ENCODE measurements at places on chromosomes 5 and 9.

DNA sequence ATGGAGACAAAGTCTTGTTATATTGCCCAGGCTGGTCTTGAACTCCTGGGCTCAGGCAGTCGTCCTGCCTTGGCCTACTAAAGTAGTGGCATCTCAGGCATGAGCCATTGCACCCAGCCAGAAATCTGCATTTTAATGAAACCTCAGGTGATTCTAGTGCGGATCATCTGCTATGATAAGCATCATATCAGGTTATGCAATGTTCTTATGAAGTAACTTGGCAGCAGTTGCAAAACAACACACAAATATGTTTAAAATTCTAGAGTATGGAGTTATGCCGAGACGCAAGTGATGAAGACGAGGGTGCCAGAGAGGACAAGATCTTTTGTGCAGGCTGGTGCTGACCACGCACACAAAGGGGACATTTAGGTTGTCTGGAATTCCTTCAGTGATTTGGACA lies 153.2 kb upstream of the MEF2C start:
- no peak for DNase-seq

DNA sequence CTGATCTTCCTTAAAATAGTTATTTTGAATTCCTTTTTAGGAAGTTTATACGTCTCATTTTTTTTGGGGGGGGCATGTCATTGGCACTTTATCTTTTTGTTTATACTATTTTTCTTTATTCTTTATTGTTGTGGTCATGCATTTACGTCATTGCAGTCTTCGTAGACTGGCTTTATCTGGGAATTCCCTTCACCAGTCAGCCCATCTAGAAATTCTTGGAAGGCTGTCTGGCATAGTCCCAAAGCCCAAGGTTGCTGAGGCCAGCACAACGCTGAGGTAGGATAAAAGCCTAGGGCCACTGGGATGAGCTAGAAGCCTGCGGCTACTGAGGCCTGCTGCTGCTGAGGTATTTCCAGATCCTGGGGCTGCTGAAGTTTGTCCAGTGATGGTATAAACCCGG lies 121.5 kb downstream of the ISOC1 start:
- no peak for DNase-seq

- DNase-seq: no peak
These were observed 2.2 kb upstream of the MEGF9 start for GRCh38 chr9:120716483-120716882.

DNA sequence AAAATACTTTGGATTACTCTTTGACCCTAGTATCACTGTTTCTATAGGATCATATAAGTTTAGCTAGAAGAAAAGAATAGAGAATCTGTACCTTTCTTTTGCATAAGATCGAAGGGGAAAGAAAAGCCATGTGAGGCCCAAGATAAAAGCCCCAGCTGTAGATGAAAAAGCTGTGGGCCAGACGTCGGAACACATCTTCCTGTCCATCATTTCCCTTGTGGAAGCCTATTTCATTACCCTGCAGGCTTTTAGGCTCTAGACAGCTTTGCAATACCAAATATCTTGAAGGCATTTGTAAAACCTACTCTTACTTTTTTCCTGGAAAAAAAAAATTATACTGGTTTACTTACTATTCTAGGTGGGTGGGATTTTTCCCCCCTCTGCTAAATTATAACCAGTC lies 10.0 kb downstream of the PALM2AKAP2 start:
- DNase-seq: no peak

DNA sequence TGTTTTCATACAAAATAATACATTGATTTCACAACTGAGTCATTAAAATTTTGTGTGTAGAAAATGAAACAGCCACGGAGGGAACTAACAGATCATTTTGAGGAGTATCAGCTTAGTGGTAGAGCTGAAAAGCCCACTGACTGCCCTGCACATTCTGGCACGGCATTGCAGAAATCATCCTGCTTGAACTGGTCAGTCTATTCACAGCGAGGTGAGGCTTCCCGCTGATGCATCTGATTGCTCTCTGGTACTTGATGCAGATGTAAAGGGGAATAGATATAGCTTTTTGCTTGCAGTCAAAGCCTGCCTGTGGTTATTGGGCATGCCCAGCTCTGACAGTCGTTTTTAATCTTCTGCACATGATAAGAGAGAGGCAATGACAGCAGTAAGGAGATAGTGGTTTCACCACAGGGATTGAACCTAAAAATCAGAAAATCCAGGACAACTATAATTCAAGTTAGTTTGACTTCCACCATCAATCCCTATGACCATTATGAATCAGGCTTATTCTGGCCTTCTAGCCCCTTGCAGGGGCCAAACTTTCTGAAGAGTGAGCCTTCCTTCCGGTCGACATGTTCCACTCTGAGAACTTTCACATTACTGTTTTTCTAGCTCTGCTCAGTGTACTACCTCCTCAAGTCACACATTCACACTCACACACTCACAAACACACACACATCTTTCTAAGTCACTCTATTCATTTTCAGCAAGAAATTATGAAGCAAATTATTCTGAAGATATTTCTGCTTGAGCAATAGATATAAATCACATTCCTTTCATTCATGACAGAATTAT lies 782.8 kb upstream of the NUDT12 start:
- no peak for DNase-seq

GRCh38 chr5:169185626-169186025 lies 115.3 kb downstream of the SLIT3 start:
- no peak for DNase-seq

DNA sequence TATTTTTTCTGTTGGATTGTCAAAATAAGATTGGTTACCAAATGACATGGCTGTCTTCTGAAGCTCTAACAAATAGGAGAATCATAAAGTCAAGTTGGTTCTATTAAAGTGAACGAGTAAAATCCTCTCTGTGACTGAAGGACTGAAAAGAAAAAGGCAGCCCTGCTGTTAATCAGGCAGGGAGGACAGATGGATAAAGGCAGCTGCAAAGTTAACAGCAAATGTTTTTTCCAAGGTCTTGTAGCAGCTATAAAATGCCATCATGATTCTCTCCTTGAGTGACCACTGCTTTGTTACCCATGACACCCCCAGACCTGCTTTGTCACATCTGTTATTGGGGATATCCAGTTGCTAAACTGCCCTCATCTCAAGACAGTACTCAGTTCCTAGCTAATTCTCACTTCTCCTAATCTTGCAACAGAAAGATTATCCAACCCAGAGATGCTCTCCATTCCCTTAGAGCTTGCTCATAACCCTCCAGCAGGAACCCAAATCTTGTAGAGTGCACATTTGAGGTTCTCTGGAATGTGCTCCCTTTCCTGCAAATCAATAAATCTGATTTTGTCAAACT lies 89.7 kb upstream of the PARP8 start:
- no peak for DNase-seq

GRCh38 chr9:125568621-125569020 lies 138.4 kb downstream of the MAPKAP1 start:
- no peak for DNase-seq

DNA sequence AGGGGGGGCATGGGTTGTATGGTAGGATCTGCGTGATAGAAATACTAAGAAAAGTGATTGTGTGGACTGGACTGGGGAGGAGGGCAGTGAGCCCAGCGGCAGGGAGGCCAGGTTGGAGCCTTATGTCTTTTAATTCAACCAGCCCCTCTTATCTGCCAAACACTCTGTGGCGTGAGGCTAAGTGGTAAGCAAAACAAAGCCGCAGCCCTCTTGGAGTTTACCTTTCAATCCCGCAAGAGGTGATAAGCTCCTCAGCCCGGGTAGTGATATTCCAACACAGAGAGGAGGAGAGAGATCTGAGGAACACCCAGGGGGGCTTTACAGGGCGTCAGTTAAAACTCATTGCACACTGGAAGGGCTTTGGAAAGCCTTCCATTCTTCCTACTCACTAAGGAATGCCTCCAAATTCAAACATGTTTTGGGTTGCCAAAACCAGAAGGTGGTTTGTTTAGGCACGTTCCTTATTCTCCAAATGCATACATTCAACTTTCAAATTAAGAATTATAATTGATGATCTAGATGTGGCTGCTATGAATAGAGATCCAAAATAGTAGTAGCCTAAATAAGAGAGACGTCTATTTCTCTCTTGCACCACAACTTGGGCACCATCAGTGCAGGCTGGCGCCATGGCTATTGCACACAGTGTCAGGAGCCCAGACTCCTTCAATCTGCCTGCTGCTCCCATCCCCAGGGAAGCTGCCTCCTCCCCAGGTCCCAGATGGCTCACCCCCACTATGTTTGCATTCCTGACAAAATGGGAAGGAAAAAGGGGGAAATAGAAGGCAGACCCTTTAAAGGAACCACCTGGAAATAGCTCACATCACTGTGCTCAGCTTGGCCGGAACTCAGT lies 75.1 kb upstream of the FSTL4 start:
- DNase-seq: peak; percentile 39

DNA sequence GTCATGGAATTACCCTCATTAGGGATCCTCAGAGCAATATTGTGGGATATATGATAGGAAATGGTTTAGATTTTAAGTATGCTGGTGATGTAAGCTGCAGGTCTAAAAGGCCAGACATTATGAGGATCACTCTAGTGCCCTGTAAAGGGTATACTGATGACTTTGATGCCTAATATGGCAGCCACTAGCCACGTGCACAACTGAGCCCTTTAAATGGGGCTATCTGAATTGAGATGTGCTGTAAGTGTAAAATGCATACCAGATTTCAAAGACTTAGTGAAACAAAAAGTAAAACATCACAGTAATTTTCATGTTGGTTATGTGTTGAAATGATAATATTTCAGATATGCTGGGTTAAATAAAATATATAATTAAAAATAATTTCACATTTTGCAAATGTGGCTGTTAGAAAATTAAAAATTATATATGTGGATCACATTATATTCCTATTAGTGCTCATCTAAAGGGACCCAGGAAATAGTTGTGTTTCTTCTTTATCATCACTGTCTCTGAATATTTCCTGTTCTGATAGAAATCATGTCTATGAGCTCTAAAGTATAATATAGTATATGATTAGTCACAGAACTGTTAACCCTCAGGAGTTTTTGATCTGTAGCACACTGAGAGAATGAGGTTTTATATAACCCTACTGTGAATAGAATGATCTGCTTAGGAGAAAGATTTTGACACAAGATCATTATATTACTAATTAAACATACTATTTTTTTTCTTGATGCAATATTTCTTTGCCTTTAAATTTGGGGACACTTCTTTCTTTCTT lies 50.1 kb downstream of the OSTF1 start:
- no peak for DNase-seq

DNA sequence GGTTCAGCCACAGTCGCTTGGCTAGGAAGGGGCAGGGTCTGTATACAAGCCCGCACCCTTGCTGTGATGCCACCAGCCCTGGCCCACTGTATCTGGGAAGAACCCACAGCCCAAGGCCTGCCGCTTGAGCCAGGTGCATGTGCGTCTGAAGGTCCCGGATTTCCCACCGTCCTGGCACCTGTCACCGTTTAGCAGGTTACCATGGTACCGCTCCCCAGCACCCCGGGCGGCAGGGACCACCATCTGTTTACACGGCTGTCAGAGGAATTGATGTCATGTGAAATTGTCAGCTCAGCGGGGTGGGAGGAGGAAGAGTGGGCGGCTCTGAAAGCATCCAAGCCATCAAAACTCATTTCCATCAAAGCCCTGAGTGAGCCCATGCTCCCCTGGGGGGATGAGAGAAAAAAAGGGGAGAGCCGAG lies 92.7 kb downstream of the HRH2 start:
- no peak for DNase-seq

GRCh38 chr5:32254881-32255539 lies 57.7 kb downstream of the MTMR12 start:
- no peak for DNase-seq

DNA sequence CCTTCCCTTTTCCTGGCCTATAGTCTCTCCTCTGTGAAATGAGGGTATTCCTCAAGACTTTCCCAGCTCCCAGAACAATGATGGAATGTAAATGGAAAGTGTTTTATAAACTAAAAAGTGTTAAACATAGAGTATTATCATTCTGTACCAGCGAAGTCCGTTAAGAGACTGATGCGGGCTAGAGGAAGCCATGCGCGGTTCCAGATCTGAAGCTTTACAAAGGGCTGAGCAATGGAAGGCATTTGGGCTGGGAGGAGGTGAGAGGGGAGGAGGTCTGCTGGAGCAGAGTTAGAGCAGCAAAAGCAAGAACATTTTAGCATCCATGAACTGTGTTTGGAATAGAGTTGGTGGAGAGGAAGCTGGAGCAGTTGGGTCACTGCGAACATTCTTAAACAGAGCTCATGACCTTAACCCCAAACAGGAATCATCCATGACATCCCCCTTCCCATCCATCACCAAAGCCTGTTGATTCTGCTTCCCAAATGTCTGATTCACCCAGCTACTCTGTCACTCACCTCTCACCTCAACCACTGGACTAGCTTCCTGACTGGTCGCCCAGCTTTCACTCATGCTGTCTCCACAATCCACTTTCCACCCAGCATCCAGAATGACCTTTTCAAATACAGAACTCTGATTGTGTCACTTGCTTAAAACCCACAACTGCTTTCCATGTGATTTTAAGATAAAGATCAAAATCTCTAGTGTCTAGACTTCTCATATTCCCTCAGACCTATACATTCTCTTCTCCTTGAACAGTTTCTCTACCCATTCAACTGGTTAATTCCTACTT lies 37.1 kb downstream of the CDK5RAP2 start:
- no peak for DNase-seq

- peak; percentile 66 for DNase-seq
These were observed 60.4 kb upstream of the TMED7 start for GRCh38 chr5:115686051-115686737.

- peak; percentile 38 for DNase-seq
These were observed 42.0 kb downstream of the AMBP start for GRCh38 chr9:114035845-114036801.

GRCh38 chr9:133029994-133030316 lies 842 bp upstream of the GTF3C5 start:
- DNase-seq: no peak

- DNase-seq: no peak
These were observed 63.2 kb downstream of the PAM start for GRCh38 chr5:102818345-102818744.

DNA sequence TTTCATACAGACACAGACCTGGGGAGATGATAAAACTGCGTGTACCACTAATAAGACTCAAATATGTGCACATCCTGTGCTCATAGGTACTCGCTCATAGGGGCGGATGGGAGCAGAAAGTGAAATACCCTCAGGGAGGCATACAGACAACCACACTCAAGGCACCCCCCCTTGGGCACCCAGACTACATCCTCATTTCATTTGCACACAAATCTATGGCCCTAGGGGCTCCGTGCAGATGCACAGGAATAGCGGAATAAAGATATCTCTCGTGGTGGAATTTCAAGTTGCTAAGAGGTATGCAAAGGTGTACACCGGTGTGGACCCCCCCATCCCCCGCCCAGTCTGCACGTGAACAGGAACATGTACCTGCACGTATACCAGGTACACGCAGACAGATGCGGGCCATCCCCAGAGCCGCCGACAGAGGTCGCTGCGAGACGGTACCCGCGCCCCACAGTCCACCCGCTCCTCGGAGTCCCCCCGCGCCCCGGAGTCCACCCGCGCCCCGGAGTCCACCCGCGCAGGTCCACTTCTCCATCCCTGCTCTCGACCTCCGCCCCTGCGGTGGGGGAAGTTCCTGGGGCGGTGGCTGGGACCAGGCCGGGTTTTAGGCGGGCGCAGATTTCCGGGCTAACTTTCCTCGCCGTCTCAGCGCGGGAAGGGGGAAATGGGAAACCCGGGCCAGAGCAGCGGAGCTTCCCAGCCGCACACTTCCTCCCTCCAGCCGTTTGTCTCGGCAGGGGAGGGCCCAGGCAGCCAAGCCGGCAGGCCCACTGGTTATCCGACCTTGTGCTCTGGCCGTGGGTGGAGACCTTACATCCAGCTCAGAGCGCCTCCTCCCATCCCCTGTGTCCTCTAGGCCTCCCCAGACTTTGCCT lies 1.0 kb upstream of the IL12B start:
- peak; percentile 74 for DNase-seq

Data from sigmoid colon (tissue), 7 donors.